ENCODE measurements at places on chromosomes 5 and 9. TPM values are rescaled to one million over a fixed set of nuclear protein-coding genes. Genes with fewer than 3 reads are reported as not detected.

DNA sequence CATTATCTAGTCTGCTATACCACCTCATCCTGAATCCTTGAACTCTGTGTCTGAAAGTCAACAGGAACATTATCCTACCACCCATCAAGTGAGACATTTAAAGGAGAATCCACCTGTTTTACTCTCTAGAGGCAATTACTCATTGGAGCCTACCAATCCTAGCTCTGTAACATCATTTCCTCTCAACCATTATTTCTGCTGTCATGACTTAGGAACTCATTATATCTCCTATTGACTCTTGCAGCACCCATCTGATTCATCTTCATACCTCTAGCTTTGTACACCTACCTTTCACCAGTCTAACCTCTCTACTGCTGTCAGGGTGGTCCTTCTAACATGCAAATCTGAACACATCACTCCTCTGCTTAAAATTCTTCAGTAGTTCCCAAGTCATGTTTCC, 481.5 kb downstream of the NFIB start:
- DNase-seq: no peak

Gene IRX1
- total RNA-seq: 10.3 TPM

Gene ITK
- total RNA-seq: 0.43 TPM

- no peak for DNase-seq
Measured at GRCh38 chr5:67187006-67187715, 9.4 kb downstream of the CD180 start.

- DNase-seq: no peak
Measured at GRCh38 chr5:76199336-76200318, 116.4 kb downstream of the SV2C start.

DNA sequence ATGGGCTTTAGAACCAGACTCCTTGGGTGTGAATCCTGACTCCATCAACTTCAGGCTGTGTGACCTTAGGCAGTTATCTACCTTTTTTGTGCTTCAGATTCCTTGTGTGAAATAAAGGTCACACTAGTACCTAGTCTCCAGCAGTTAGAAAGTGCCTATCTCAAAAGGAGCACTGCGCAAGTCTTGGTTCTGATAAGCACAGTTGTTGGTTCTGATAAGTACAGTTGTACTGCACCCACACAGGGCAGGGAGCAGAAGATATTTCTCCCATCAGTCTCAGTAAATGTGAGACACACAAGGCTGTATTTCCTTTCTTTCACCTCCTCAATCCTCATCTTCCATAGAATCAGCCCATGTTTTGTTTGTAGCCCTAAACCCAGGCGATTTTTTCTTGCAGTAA, 116.6 kb upstream of the DPYSL3 start:
- no peak for DNase-seq

Gene DRD1
- total RNA-seq: 0.11 TPM
